ENCODE measurements at places on chromosomes 16 and 17.

- DNase-seq = peak; percentile 21
These were observed 134.2 kb upstream of the CPHXL start for GRCh38 chr16:75860326-75861053.

GRCh38 chr17:82242977-82243647 is 14.3 kb downstream of the SLC16A3 start:
- DNase-seq = peak; percentile 89

- no peak for DNase-seq
These were observed 21.2 kb downstream of the CHMP6 start for GRCh38 chr17:81012574-81013447.

- DNase-seq = no peak
These were observed 8.6 kb upstream of the DUSP14 start for GRCh38 chr17:37481001-37481665.

DNA sequence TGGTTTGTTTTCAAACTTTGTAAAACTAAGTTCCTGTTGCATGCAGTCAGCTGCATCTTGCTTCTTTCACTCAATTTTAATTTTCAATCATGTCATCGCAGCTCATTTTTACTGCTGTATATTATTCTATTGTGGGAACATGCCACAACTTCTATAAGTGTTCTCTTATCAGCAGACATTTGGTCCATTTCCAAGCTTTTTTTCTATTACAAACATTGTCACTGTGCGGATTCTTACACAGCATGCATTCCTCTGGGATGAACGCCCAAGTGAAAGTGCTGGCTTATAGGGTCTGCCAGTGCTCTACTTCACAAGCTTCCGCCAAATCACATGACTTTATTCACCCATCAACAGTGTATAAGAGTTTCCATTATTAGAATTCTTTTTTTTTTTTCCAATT is 22.7 kb downstream of the GINS3 start:
- DNase-seq = no peak

- no peak for DNase-seq
These were observed 5.0 kb downstream of the SOST start for GRCh38 chr17:43753493-43754129.

GRCh38 chr17:70338946-70339354 is 169.6 kb downstream of the KCNJ2 start:
- no peak for DNase-seq

DNA sequence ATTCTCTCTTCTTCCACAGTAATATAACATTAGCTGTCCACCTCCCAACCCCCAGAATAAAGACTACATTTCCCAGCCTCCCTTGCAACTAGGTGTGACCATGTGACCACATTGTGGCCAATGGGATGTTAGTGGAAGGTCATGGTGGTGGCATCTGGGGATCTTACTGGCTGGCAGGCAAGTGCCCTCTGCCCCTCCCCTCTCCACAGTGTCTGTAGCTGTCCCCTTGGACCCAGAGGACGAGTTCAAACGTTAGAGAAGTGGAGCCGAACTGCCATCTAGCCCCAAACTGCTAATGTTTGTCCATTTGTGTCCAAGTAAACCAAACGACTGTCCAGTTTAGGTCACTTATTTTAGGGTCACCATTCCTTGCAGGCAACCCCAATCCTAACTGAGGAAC is 26.6 kb upstream of the KCNG4 start:
- DNase-seq = no peak

DNA sequence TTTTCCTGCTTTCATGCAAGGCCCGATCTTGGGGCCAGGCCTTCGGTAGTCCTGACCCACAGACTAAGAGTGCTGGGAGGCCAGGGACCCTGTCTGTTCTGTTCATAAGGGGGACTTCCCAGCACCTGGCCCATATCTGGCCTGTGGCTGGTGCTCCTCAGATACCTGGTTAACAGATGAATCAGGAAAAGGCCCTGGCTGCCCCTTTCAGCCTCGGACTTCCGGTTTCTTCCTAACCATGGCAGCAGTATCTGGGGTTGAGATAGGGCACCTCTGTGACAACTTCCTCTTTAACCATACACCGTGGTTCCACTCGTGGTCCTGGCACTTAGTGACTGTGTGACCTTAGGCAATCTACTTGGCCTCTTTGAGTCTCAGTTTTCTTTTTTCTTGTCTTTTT is 18.4 kb downstream of the PLCG2 start:
- no peak for DNase-seq

- no peak for DNase-seq
These were observed 22.9 kb upstream of the PLLP start for GRCh38 chr16:57307365-57307764.

DNA sequence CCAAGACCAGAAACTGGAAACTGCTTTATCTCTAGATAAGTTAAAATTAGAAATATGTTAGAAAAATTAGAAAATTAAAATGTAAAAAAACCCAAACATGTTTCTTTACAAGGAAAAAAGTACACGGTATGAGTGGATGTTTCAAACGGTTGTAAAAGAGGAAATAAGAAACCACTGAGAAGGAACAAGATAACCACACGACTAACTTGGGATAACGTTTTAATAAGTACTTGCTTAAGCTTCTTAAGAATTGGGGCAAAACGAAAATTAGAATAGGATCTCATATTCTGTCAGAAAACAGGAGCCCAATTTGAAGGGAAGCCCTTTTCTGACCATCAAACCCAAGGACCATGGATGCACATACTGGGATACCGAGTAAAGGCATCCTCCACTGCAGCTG is 31.0 kb downstream of the MBTPS1 start:
- DNase-seq = no peak

DNA sequence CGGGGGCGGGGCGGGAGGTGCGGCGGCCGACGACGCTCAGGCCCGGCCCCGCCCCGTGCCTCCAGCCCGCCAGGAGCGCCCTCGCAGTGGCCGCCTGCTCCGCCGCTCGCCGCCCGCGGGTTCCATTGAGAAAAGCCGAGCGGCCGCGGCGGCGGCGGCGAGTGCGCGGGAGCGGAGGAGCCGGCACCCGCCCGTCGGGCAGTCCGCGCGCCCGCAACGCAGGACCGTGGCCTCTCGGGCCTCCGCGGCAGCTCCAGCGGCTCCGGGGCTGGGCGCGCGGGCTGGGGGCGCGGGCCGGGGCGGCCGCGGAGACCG is at the start of gene ZFPM1:
Gene ZFPM1, plus strand, starts transcription at position 64 of the 315 bp plus-strand sequence. CDS start 359 bp downstream, outside the sequence.
- DNase-seq = no peak

GRCh38 chr17:58172369-58173071 is 5.7 kb downstream of the OR4D2 start:
- DNase-seq = peak; percentile 16

- no peak for DNase-seq
These were observed 86.7 kb downstream of the TMEM132E start for GRCh38 chr17:34665819-34666763.

DNA sequence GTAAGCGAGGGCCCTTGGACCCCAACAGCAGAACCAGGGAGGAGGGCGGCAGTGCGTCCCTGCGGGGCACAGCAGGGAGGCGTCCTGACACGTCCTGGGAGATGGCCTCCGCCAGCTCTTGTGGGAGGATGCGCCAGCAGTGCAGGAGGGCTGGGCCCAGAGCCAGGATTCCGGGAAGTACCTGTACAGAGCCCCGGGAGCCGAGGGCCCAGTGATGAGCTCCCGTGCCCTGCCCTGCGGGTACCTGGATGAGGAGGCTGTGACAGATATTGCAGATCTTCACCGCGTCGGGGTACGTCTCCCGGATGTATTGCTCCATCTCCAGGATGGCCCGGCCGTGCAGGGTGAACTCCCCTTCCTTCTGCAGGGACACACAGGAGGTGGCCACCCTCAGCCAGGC is 23.1 kb downstream of the KDM8 start:
- peak; percentile 52 for DNase-seq

DNA sequence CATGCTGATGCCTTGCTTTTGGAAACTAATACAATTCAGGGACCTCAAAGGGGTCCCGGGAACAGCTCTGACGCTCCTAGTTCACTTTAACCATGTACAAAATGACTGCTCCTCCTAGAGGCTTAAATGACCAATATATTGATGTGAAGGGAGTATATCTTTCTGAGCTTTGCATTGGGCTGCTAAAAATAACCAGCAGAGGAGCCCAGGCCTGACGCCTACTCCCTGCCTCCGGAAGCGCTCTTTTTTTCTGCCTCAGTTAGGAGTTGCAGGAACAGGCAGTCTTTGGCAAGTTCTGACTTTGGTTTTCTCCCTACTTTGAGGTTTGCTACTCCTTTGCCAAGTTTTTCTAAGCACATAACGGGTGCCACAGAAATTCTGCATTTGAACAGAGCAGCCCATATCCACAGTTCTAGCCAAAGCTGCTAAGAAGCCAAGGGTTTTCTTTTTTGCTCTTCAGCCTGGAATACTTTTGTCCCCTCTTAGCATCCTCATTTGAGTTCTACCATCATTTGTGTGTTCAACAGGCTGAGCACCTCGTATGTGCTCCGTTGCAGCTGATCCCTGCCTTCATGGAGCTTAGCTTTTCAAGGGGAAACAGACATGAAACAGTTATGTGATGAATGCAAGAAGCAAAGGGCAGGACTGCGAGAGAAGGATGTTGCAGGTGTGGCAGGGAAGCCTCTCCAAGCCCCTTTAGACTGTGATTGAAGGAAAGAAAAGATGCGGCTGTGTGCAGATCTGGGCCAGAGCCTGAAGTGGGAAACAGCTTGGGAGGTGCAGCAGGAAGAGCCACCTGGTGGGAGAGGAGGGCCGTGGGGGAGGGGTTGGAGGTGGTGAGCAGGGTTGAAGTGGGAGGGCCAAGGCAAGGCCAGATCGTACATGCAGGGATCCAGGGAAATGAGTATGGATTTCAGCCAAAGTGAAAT is 2.8 kb upstream of the NAGPA start:
- DNase-seq = no peak

GRCh38 chr16:50201787-50202186 is 48.7 kb downstream of the TENT4B start:
- DNase-seq = no peak

DNA sequence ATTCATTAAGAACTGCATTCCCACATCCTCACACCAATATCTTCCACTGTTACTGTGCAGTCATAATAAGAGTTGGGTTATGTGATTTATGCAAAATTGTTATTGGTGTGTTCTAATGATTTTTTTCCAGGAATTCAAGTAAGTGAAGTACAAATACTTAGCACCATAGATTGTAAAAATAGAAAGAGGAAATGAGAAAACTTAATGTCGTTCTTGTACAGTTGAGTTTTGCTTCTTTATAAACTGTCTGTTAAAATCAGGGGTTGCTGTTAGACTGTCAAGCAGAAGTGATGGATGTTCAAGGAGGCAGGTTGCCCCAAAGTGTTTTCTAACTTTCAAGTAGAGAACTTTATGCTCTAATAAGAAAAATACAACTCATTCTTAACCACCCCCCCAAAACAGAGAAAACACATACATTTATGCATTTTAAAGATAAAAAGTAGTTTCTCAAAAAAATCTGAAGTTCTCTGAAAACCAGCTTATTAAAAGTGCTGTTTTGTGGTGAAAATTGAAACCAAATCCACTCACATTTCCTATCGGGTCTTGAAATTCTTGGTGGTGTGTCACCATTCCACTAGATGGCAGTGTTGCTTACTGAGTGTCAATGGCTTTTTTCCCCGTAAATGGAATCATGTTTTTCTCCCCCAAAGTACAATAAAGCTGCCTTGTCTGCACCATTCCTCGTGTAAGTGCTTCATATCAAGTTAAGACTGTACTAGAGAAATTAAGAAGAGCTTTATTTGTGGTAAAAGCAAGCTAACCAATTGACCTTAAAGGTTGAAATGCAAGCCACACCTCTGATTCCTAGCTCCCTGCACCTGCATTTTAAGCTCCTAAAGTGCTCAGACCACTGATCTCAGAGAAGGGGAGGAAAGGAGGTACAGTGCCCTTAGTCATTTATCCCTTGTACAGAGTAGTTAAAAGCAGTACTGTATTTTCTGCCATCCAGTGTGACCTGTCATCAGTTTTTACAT is 4.7 kb upstream of the IGSF6 start:
- DNase-seq = peak; percentile 25

- DNase-seq = peak; percentile 85
These were observed 2.2 kb downstream of the NR1D1 start for GRCh38 chr17:40097931-40098845.

DNA sequence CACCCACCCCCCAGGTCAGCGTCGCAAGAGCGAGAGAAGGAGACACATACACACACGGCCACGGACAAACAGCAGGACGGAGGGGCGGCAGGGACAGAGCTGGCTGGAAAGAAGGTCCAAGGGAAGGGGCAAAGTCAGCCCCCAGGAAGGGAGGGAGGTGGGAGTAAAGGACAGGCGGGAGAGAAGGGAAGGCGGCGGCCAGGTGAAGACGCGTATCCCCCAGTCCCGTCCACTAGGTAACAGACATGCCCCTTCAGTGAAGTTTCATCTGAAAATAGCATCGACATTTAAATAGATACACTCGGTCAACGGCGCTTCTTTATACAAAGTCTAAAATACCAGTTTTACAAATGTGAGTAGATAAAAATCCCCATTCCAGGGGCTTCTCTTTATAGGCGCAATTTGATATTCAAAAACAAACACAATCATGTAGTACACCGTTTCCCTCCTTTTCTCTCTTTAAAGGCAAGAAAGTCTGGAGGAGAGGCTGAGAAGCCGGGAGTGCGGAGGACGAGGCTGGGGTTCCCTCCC is 4.5 kb downstream of the CBX8 start:
- no peak for DNase-seq

DNA sequence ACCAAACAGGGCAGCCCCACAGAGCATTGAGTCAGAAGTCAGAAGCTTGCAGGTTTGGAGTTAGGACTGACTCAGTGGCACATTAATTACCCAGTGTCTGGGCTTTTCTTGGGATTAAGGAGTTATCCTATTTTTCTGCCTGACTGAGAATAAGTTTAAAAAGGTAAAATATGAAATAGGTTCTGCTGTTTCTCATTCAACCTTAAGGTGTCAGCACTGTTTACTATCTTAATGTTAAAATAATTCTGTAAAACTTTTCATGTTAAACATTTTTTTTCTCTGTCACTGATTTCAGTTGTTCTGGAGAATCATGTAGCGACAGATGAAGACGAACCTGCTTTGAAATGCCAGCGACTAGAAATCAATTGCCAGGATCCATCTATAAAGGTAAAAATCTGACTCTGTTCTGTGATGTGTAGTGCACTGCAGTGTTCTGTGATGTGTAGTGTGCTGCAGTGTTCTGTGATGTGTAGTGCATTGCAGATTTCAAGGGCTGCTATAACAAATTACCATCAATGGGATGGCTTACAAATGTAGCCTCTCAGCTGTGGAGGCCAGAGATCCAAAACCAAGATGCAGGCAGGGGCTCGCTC is 128.0 kb downstream of the LAT start:
- DNase-seq = no peak

GRCh38 chr17:4617090-4617489 is 24.4 kb downstream of the ALOX15 start:
- no peak for DNase-seq

DNA sequence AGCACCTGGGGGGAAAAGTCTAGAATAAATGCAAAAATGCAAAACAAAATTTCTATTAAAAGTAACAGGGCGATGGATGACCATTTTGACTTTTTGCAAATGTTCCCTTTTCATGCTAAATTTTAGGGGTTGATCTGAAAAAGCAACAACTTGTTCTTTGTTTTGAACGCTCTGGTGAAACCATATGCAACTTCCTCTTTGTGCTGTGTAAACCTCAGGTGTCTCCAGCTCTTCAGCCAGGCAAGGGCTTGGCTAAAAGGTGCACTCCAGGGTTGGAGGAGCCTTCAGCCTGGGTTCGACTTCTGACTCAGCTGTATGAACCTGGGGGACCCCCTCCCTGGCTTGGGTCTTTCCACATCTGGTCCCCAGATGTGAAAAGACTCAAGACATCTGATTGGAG is 9.5 kb downstream of the IRF8 start:
- no peak for DNase-seq
